ENCODE measurements at places on chromosomes 1 and 21.

DNA sequence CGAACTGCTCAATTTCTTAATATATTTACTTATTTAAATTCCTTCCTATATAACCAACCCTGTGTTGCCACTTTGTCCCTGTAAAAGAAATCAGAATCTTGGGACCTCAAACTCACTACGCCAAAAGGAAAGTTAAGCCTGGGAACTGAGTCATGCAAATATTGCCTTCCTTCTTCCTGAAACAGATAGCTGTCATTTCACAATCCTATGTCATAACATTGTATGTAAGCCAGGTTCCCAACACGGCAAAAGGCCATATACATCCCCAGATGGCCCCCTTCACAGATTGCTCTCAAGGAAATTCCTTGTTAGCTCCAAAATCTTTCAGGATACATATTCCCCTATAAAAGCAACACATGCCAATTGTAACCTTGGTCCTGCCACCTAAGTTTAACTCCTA lies 39.7 kb downstream of the C21orf91 start:
- no peak for DNase-seq

DNA sequence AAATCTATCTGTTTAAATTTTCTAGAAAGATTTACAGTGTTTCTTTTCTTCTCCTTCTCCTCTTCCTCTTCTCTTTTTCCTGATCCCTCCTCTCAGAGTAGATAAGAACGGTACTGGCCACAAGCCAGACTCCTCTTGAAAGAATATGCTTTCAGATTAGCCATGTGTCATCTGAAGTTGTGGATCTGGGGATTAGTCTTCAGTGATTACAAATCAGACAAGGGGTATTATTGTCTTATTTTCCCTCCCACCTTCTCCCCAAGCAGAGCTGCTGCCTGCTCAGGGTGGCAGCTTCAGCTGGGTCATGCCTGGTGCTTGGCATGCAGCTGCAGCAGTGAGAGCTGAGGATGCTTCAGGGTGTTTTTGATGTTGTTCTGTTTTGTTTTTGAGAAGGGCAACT lies 42.7 kb downstream of the SGIP1 start:
- DNase-seq, result no peak

DNA sequence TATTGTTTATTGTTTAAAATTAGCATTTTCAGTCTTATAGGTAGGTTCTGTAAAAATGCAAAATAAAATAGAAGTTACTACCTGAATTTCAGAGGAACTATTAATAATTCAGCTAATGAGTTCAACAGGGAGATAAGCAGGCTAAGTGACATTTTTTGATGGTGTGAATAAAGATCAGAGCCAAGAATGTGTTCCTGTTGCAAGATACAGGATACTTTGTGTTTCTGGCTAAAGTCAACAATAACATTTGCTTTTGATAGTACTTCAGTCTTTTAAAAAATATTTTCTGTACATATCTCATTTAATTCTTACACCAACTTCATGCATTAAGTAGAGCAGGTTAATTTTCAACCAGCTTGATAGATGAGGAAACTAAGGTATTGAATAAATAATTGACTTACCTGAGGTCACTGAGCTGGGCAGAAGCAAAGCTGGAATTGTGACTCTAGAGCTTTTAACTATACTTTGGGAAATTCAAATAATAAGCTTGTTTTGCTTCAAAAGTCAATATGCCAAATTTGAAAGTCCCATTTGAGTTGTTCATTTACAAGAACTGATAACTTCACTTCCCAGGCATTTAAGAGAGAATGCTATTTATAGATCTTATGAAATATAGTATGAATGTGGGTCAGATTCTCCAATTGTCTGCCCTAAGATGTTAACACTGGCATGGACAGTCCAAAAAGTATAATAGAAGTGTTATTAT lies 6.0 kb downstream of the GORAB start:
- DNase-seq, result no peak

GRCh38 chr1:97192872-97193572 lies 471.4 kb downstream of the PTBP2 start:
- DNase-seq, result no peak
